Choroid plexus epithelial cell (primary cell): ENCODE measurements at places on chromosomes 4 and X.

DNA sequence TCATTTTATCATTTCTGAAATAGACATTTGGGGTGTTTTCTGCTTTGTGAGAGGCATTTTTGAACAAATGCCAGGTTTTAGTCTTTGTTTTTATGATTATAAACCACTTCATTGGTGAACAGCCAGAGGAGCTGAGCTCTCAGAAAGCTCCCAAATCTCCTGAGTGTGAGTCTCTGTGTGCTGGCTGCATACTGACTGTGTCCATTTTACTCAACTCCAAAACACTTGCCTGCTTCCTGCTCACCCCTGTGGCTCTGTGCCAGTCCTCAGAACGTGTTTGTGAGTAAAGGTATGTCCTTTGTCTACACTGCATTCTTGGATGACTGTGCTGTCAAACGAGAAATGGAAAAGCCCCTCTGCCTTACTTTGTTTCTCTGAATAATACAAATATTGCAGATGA lies 5.4 kb upstream of the LRAT start:
- DNase-seq = no peak

DNA sequence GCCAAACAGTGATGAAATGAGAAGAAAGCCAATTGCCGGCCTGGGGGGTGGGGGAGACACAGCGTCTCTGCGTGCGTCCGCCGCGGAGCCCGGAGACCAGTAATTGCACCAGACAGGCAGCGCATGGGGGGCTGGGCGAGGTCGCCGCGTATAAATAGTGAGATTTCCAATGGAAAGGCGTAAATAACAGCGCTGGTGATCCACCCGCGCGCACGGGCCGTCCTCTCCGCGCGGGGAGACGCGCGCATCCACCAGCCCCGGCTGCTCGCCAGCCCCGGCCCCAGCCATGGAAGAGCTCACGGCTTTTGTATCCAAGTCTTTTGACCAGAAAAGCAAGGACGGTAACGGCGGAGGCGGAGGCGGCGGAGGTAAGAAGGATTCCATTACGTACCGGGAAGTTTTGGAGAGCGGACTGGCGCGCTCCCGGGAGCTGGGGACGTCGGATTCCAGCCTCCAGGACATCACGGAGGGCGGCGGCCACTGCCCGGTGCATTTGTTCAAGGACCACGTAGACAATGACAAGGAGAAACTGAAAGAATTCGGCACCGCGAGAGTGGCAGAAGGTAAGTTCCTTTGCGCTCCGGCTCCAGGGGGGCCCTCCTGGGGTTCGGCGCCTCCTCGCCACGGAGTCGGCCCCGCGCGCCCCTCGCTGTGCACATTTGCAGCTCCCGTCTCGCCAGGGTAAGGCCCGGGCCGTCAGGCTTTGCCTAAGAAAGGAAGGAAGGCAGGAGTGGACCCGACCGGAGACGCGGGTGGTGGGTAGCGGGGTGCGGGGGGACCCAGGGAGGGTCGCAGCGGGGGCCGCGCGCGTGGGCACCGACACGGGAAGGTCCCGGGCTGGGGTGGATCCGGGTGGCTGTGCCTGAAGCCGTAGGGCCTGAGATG lies at the start of gene SHOX:
Gene SHOX, plus strand, starts transcription at position 180 of the 885 bp plus-strand sequence. Its CDS starts 107 bp downstream, at position 287.
- no peak for DNase-seq

DNA sequence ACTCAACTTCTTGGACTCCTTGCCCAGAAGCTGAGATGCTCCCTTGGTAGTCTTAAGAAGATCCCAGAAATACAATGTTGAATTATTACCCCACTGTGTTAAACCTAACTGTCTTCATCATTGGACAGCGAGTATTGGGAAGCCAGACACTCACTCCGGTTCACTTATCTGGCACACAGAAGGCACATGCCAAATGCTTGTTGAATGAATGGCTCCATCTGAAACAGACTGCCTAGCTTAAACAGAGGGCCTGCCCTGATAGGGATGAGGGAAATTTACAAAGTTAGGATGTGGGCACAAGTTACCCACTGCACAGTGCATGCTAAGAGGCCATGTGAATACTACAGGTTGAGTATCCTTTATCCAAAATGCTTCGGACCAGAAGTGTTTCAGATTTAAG lies 79.3 kb downstream of the RASL11B start:
- DNase-seq = no peak

GRCh38 chr4:87732033-87732765 lies 67.2 kb upstream of the IBSP start:
- no peak for DNase-seq

- no peak for DNase-seq
These were observed 188.4 kb upstream of the CLNK start for GRCh38 chr4:10872833-10873517.

GRCh38 chrX:129762448-129762847 lies 17.3 kb upstream of the SASH3 start:
- DNase-seq = no peak

GRCh38 chr4:52877694-52878093 lies 15.6 kb downstream of the RASL11B start:
- peak; percentile 36 for DNase-seq

GRCh38 chr4:73707269-73707875 lies 33.0 kb upstream of the CXCL8 start:
- DNase-seq = no peak

- DNase-seq = no peak
These were observed 375.2 kb downstream of the UBE2NL start for GRCh38 chrX:144259054-144259453.

DNA sequence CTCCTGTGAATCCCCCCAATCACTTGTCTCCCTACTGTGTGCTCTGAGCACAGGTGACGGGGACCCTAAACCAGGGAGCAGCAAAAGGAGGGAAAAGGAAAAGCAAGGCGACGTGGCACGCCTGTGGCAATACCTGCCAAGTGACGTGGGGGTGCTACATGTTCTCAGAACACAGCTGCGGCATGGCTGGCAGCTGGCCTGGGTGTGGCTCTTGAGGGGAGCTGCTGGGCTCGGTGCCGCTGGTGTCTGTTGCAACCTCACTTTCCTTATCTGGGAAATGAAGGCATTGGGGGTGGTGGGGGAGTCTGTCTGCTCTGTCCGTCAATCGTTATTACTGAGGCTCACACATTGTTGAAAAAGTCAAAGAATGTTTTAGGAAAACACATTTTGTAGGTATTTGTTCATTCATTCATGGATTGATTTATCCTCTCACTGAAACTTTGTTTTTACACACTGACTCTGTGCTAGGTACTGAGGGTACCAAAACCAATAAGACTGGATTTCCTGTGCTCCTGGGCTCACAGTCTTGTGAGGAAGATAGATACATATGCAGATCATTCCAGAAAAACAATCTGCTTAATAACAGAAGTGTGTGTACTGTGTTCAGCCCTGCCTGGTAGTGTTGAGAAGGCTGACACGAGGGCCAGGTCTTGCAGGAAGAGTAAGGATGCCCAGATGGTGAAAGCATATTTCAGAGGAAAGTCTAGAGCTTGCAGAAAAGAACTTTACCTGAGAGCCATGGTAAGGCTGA lies 217.6 kb downstream of the PTTG2 start:
- no peak for DNase-seq

- no peak for DNase-seq
These were observed 413.2 kb downstream of the FGF13 start for GRCh38 chrX:138298268-138298667.

DNA sequence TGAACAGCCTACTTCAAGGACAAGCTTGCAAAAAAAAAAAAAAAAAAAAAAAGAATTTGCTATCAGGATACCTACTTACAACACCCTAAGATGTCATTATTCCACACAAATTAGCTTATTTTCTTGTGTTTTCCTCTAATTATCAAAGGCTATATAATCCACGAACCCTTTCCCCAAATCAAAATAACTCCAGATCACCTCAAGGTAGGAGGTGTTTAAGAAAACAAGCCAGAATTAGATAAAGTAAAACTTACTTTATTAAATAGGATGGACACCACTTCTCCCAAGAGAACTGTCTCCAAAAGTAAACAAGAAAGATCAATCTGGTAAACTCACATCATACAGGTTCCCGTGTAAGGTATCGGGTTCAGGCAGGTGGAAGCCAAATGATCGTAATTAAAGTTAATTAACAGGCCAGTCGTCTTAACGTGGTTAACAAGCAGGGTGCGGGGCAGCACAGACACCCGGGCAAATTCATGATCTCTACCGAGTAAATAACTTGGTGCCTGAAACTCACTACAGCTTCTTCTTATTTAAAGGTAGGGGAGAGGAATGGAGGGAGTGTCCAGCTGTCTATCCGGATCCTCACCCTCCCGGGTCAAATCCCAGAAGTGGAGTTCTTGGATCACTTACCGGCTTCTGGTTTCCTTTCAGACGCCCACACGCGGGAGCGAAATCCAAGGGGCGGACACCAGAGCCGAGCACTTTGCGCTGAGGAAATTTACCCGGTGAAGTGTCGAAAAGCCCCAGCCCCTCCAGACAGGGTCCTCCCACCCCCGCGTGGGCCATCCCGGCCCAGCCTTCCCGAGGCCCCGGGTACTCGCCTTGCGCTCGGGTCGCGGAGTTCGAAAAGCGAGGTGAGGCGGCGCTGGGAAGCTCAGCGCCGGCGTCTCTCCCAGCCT lies 708 bp downstream of the ARAP2 start:
- DNase-seq = peak; percentile 29

DNA sequence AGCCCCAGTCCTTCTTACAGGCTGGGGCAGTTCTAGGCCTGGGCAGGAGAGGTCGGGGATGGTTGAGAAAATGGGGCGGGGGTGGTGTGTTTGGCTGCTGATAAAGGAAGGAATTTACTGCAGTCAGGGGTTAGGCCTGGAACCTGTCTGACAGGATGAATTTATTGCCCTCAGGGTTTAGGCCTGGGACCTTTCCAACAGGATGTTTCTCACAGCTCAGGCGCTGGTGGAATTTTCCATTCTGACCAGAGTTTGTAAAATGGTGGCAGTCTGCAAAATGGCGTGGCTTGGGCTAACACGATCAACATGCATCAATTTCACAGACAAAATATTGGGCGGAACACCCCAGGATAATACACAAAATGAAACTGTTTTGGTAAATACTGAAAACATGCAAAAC lies 83.5 kb upstream of the SPIN4 start:
- no peak for DNase-seq

- DNase-seq = no peak
These were observed 30.2 kb downstream of the PNMA6A start for GRCh38 chrX:153102418-153102817.

DNA sequence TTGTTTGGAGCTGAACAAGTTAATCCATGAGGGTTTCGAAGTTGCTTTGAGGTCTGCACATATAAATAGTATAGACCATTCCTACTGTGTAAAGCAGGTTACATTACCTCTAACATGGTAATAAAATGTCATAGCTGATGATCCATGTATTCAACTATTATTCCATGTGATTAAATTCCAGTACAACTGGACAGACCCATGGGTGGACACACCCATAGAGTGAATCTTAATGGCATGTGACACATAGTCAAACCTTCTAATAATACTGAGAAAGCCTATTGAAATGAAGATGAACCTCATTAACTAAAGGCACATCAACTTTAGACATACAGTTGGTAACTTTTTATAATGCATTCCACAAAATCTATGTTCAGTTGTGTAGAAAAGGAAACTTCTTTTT lies 28.5 kb downstream of the FHIP1A start:
- no peak for DNase-seq

- peak; percentile 79 for DNase-seq
These were observed 425.0 kb downstream of the FAT4 start for GRCh38 chr4:125739760-125740159.

DNA sequence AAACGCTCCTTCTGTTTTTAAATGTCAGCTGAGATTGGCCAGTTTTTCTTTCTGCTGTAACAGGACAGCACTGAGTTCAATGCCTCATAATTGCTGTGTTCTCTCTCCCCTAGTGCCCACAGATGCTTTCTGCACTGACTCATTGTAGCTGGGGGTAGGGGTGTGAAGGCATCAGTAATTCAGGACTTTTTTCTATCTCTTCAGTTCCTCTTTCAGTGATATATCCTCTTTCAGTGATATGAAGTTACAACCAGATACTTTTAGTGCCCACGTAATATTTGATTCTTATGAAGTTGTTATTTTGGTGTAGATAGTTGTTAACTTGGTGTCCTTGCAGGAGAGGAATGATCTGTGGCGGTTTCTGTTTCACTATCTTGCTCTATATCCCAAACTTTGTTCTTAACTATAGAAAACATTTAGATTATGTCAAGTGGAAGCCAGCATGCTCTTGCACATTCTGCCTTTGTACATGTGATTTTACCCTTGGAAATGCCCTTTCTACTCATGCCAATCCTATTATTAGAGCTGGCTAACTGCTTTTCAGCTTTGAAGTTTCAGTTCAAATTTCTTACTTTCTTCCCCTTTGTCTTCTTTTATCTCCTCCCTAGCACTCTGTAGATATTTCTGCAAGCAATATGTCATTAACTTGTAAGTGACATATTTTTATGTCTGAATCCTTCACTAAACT lies 1258.4 kb downstream of the FAM133A start:
- no peak for DNase-seq

- peak; percentile 0 for DNase-seq
These were observed 71.5 kb downstream of the PPP4R3C start for GRCh38 chrX:27391623-27392022.

DNA sequence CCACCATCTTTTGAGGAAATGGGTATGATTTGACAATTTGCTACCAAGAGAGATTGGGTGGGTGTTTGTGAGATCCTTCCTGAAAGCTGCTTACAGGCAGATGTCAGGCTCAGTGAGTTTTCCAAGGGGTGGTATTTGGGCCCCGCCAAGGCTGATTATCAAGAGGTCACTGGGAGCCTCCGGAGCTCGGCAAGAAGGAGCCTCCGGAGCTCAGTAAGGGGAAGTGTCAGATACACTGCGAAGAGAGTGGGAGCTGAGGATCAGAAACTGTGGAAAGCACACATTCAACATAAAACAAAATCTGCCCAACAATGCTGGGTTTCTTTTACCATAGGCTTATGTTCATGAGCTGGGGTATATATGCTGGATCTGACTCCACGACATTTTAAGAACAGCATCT lies 714 bp downstream of the RTL3 start:
- no peak for DNase-seq

GRCh38 chr4:118034053-118034785 lies at the start of gene NDST3:
TSS of gene NDST3 (plus strand) at chr4:118034486. CDS start at chr4:118053911, 19,425 bp downstream.
- DNase-seq = peak; percentile 52

DNA sequence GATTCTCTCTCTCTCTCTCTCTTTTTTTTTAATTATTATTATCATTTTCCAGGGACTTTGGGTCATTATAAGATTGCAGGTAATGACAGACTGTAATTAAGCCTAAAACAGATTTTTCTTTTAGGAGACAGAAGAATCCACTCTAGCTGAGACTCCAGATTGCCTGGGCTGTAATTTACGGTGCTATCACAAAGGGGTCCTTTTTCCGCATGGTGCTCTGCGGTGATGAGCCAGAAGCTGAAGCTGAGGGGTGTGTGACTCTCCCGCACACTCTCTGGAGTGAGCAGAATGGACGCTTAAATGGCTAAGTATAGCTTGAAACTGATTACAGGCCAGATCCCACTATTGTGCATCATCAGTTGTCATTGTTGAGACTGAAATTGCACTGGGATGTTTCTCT lies 50.0 kb downstream of the LGI2 start:
- no peak for DNase-seq

- DNase-seq = peak; percentile 98
These were observed 356.5 kb downstream of the PDGFC start for GRCh38 chr4:156615066-156615531.

GRCh38 chr4:24764345-24764744 lies 31.0 kb upstream of the SOD3 start:
- DNase-seq = no peak
